ENCODE measurements at places on chromosomes 2 and 18.

DNA sequence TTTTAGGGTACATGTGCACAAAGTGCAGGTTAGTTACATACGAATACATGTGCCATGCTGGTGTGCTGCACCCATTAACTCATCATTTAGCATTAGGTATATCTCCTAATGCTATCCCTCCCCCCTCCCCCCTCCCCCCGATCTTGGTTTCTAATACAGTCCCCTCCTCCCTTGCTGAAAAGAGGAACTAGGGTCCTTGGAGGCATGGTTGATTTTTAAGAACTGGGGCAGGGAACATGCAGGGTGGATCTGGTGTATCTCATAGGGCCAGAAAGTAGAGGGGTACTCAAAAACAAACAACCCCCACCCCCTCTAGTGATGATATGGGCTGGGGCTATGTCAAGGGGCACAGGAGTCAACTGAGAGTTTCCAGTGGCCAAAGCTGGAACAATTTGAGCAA lies 153.4 kb downstream of the UBR3 start:
- DNase-seq, result no peak

DNA sequence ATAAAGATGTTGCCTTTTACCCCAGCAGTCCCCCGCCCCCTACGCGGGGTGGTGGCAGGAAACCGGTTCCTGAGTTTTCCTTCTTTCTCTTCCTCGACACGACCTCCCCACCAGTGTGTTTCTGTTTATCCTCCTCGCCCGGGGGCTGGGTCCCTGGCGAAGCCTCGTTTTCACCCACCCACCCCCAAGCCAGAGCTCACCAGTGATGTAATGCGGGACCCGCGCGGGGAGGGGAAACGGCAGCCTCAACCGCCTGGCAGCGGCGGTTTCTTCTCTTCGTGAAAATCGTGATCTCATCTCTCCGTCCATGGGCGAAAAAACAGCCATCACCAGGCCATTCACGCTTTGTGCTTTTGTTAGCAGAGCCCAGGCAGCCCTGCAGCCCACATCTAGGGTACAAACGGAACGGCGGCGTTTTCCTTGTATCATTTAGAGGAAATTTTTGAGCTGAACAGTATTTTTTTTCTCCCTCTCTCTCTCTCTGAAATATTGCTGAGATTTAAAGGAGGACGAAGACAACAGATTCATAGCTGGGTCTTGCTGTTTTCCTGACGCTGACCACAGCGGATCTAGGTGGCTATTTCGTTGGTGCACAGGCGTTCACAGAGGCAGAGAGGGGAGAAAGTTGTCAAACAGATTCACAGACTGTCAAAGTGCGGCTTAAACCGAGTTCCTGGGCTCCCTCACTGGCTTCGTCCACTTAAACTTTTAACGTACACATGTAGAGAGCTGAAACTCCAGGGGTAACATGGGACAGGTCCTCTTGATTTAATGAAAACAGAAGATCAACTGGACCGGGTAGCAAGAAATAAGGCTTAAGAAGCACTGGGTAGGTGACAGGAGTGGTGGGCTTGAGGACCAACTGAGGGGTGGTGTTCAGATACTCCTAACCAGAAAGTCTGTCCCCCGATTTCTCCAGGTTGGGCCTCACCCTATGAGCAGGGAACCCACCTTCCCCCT lies 21.9 kb upstream of the PAX3 start:
- DNase-seq, result no peak

- DNase-seq, result no peak
These were observed 7.4 kb upstream of the NAB1 start for GRCh38 chr2:190641469-190641868.

DNA sequence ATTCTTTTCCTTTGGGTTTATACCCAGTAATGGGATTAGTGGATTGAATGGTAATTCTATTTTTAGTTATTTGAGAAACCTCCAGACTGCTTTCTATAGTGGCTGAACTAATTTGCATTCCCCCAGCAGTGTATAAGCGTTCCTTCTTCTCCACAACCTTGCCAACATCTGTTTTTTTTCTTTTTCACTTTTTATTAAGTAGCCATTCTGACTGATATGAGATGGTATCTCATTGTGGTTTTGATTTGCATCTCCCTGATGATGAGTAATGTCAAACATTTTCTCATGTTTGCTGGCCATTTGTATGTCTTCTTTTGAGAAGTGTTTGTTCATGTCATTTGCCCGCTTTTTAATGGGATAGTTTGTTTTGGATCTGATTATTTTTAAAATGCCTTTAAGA lies 64.1 kb upstream of the MEIS1 start:
- peak; percentile 11 for DNase-seq

GRCh38 chr18:23857164-23857552 lies 157.4 kb upstream of the TTC39C start:
- no peak for DNase-seq

DNA sequence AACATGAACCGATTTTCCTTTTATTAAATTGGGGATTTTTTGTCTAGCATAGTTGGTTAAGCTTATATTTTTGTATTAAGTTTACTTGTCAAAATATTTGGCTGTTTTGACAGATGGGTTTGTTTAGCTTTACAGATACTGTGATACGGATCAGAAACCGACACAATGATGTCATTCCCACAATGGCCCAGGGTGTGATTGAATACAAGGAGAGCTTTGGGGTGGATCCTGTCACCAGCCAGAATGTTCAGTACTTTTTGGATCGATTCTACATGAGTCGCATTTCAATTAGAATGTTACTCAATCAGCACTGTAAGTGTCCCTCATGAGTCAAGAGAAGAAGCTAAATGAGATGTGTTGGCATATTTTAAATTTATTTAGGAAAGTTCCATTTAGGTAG lies 8.5 kb downstream of the PDK1 start:
- DNase-seq, result peak; percentile 64

GRCh38 chr2:45288532-45289417 lies 279.5 kb upstream of the SIX2 start:
- DNase-seq, result peak; percentile 51

GRCh38 chr2:76569819-76570218 lies 859.1 kb upstream of the GCFC2 start:
- DNase-seq, result no peak

DNA sequence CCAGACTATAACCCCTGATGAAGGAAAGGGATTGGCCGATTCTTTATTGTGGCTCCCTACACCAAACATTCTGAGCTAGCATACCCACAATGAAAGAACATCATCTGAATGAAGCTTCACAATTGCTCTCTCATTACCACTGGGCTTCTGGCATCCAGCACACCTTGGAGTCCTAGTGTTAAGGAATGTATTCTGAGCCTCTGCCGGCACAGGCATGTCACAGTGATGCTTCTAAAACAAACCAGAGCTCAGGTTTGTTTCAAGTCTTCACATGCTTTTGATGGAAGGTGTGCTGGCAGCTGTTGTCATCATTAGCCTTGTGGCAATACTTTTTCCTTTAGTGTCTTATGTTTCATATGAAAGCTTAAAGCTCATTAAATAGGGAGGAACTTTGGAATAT lies 76.3 kb upstream of the RBBP8 start:
- DNase-seq, result no peak

DNA sequence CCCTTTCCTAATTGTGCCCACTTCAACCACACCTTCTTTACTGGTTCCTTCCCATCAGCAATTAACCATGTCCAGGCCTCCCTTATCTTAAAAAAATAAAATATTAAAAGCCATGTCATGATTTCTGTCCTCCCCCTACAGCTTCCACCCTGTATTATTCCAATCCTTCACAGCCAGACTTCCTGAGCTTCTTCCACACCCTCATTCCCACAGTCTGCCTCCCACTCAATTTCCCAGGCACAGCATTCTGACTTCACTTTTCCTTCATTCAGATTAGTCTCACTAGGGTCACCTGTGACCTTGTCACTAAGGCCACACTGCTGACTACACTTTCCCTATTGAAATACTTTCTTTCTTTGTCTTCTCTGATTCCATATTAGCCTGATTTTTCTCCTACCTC lies 159.4 kb downstream of the DIS3L2 start:
- no peak for DNase-seq

GRCh38 chr18:54396760-54397159 lies 39.1 kb downstream of the C18orf54 start:
- no peak for DNase-seq

DNA sequence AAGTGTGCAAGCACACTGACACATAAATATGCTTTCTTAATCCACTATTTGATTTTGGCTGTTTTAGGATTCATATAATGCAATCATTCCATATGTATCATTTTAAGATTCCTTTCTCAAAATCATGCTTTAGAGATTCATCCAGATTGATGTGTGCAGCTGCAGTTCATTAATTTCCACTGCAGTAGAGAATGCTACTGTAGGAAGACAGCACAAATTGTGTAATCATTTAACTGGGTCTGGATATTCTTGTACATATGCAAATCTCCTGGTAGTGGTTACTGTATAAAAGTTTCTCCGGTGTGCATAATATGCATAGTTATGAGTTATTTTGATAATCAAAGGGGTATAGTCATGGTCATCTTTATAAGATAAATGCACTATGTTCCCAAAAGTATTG lies 502.5 kb upstream of the ACVR2A start:
- DNase-seq, result no peak

- DNase-seq, result peak; percentile 23
These were observed 117.6 kb upstream of the KLF7 start for GRCh38 chr2:207283356-207283755.

DNA sequence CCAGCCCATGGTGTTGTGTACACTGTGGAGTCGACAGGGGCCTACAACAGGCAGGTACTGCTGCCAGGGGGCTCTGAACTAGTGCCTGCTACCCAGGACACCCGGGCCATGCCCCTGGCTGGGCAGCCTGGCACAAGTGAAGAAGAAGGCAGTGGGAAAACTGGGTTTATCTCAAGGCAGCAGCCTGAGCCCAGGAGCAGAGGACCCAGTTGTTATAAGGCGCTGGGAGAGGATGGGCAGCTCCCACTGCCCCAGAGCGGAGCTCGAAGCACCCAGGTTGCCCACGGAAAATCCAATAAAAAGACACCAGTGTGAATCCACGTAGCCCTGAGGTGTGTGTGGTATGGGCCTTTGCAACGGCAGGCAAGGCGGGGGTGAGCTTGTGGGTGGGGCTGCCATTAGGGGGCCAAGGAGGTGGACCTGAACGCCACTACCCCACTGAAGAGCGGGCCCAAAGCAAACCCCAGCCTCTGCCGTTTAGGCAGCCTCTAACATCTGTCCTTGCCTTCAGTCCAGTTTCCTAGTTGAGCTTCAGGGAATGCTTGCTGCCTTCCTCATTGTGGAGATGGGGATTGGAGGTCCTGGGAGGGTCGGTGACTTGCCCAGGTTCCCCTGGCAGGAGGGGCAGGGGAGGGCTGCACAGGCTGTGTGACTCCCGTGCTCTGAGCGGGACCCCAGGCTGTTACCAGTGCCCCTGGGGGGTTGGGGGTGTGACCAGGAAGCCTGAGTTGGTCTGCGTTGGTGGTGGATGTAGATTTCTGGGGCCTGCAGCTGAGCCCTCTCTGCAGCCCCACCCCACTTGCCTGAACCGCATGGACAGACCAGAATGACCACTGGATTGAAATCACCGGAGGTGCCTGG lies 16.0 kb downstream of the ARID5A start:
- DNase-seq, result no peak

DNA sequence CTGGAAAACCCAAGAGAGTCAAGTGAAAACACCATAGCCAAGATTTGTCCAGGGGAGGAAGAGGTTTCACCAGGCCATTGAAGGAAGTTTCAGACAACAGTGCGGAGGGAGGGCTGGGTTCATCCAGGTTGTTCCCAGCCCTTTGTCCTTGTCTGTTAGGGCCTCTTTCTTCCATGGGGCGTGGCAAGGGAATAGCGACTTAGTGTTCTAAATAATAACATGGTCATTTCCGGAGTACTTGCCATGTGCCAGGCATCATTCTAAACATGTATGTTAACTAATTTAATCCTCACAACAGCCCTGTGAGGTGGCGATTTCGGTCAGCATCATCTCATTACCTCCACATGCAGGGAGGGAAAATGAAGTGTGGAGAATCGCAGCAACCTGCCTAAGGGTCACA lies 77.3 kb downstream of the TCF7L1 start:
- DNase-seq, result no peak

DNA sequence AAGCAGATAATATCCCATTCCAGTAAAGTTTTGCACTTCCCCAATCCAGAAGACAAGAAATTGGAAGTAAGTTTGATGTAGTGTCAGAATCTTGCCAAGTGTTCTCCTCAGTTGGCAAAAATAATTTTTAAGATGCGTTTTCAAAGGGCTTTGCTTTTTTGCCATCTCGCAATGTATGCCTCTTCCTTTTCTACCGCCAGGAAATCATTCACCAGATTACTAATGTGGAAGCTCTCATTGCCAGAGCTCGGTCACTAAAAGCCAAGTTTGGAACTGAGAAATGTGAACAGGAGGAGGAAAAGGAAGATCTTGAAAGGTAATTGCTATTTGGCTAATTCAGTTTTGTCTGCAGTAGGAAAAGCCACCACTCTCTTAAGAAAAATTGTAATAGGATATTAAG lies 110.7 kb downstream of the RAB3GAP1 start:
- DNase-seq, result no peak

GRCh38 chr2:163785162-163785561 lies 49.4 kb upstream of the FIGN start:
- no peak for DNase-seq

GRCh38 chr2:156852681-156853080 lies 404.8 kb upstream of the GALNT5 start:
- DNase-seq, result no peak

- no peak for DNase-seq
These were observed 230.2 kb downstream of the CDCA7 start for GRCh38 chr2:173584676-173585458.

DNA sequence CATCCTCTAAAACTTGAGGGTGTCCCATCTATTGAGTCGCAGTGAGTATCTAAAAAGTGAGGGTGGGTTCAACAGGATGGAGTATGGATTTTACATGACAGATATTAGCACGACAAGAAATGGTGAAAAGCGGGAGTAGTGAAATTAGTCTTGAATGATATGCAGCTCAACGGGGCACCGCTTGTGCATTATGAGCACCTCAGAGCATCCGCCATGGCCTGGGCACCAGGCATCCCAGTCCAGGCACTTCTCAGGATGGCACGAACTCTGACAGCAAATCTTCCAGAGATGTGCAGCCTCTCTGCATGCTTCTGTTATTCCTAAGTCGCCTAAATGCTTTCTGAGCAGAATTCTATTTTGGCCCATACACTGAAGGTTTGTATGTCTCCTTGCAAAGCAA lies 57.1 kb downstream of the ZNF516 start:
- DNase-seq, result no peak

GRCh38 chr2:216664593-216665034 lies 30.7 kb downstream of the IGFBP5 start:
- DNase-seq, result peak; percentile 40

DNA sequence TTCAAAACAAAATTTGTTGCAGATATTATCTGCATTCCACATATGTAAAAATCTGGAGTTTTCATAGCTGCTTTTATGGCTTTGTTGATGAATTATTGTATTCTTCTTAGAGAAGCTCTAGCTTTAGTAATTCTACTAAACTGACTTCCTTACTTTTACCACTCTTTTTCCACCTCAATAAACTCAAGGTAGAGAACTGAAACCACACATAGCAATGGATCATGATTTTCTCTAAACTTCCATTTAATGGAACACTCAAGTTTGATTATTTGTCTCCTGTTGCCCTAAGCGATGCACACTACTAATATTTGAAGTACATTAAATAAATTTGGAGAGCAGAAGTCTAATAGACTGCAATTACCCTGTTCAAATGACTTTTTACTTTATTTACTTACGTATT lies 192.0 kb downstream of the NBAS start:
- DNase-seq, result no peak
